Substantia nigra (tissue), 51 donors: ENCODE measurements at places on chromosomes 12 and 14.

- no peak for DNase-seq
Measured at GRCh38 chr12:114163771-114164170, 197.6 kb upstream of the RBM19 start.

DNA sequence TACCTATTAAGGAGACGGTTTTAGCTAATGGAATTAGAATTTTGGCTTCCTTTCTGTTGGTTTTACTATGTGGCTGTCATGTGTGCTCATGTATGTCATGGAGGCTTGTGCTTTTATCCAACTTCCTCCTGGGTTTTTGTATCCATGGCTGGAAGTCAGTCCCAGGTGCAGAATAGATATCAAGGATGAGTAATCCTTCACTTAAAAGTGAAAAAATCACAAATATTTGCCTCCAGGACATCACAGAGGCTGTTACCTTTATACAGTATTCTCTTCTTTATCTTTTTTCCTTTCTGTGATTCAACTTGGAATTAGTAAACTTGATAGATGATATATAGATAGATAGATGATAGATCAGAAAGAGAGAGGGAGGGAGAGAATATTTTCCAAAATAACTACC is 706.8 kb downstream of the GALC start:
- no peak for DNase-seq

DNA sequence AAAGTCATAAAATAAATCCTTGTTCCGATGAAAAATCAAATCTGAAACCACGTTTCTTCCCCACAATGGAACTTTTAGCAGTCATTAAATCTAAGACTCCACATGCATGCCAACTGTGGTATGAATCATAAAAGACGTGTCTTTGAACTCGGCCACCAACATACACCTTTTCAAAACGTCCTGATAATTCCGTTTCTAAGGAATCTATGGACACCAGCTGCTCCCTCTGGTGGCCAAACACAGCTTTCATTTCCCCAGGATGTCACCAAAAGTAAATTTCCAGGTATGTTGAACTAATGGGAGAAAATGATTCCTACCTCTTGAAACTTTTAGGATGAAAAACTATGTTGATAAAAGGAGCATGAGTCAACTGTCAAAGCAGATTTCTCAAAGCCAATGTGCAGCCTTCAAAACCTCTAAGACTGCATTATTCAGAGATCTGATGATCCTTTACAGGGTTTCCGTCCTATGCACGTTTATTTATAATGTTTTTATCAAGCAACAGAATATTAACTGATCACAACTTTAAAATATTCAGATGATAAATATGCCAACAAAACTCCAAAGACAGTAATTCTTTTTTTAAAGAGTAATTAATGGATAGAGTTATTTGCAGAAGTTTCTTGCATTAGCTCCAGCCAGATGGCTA is 96.2 kb downstream of the CIT start:
- peak; percentile 3 for DNase-seq

DNA sequence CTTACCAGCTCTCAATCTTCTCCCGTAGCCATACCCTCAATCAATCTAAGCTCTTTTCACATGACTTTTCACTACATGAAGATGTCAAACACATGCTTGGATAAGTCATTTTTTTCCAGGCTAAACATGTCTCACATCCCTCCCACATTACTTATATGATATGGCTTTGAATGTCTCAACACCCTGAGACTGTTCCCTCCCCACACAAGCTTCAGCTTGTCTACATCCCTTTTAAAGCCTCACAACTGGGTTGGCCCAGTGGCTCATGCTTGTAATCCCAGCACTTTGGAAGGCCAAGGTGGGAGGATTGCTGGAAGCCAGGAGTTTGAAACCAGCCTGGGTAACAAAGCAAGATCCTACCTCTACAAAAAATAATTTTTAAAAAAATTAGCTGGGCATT is 18.5 kb downstream of the ANAPC5 start:
- DNase-seq = no peak

DNA sequence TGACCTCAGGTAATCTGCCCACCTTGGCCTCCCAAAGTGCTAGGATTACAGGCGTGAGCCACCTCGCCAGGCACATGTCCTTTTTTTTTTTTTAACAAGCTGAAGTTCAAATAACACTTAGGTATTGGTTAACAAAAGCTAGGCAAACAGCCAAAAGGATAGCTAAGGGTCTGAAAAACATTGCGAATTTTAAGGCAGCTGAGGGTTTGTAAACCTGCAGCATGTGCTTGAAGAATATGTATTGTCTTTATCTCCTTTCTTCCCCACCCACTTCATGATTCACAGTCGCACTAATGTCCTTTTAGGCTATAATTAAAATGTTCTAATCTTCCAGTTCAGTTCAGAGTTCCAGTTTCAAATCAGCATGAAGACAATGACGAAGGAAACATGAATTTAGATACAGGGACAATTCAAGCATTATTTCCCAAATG is 30.1 kb upstream of the CERS5 start:
- no peak for DNase-seq

GRCh38 chr14:80867091-80867490 is 74.4 kb downstream of the CEP128 start:
- DNase-seq = no peak

GRCh38 chr12:128353301-128353700 is 86.3 kb downstream of the TMEM132C start:
- DNase-seq = no peak

DNA sequence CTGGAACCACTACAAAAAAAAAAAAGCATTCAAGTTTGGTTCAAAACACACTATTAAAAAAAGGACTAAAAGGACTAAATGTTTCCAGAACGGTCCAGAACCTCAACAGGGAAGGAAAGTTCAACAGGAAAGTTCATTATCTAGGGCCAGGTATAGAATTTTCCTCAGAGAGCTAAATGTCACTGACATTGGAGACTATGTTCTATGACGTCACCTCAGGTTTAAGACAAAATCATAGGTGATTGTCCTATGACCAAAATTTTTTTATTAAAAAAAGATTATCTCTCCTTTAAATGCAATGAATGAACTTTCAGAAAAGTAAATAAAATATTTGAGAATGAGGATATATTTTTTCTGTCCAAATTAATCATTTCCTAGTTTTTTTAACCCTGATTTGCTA is 746.7 kb upstream of the USP15 start:
- DNase-seq = no peak

DNA sequence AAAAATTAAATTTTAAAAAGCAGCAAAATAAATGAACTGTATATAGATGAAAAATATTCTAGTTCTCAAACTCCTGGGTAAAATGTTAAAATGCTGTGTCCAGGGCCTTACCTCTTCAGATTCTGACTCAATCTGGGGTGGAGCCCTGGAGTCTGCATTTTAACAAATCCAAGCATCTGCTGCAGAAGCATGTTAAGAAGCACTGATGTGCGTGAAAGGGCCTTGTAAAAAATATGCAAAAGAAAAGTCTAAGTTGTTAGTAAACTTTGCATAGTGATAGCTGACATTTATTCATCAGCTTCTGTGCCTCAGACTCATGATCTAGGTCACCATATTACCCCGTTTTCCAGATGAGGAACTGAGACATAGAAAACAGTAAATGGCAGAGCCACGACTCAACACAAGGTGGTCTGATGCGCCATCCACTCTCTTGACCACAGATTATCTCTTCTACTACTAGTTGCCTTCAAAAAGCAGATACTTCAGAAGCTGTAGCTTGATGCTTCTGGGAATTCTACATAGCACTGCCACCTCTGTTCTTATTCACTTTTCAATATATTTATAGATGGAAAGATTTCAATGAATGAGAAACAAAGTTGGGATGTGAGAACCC is 28.0 kb upstream of the PTCSC3 start:
- no peak for DNase-seq

- no peak for DNase-seq
Measured at GRCh38 chr14:92555465-92556111, 42.0 kb downstream of the RIN3 start.

DNA sequence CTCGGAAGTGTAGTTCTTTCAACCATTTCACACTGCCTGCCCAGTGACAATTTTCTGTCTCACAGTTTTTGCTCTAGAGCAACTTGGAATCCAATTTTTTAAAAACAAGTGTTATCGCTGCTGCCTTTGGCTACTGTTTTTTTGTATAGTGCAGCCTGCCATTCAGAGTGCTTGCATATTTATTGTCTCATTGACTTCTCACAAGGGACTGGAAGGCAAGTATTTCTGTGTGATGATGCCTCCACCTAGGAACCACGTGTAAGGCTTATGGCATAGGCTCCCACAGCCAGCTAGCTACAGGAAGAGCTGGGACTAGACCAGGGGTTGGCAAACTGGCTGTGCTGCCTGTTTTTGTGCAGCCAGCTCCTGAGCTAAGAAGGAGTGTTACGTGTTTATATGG is 903 bp downstream of the PARPBP start:
- DNase-seq = no peak

- no peak for DNase-seq
Measured at GRCh38 chr14:100578552-100578951, 8.7 kb downstream of the BEGAIN start.

DNA sequence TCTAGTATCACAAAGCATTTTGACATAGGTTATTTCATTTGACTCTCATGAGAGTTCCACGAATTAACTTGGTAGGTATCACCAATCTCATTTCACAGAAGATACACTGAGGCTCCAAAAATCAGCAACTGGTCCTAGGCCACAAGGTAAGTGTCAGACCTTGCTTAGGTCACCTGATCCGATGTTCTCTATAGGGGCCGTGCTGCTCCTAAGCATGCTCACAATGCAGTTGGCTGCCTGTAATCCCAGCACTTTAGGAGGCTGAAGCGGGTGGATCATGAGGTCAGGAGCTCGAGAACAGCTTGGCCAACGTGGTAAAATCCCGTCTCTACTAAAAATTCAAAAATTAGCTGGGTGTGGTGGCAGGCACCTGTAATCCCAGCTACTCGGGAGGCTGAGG is 78.7 kb upstream of the FOXN3 start:
- DNase-seq = no peak

GRCh38 chr12:47767216-47767724 is 5.8 kb upstream of the SLC48A1 start:
- DNase-seq = no peak

DNA sequence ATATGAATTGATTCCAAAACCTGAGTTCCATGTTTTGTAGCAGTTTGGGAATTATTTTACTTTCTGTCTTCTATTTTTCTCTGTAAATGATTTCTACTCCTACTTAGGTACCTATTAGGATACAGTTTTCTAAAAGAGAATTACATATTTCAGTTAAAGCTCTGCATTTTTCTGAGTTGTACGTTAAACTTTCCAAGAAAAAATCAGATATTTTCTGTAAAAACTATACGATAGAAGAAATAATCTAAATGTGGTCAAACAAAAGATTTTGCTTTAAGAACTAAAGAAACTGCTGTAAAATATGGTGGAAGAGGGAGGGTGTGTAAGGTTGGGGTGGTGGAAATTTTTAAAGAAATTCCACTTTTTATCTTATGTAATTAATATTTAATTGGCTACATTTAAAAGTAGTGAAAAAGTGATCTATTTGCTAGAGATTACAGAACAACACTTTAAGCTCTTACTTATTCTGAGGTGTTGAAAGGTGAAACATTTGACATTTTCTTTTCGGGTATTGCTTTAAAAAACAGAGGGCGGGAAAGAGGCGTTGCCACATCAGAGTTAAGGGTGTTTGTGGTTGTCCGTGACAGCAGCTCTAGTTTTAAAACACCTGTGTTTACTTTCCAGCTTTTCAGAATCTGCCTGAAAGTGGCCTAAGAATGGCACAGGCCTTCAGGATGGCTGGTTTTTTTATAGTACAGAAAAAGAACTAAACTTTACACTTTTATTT is 187.3 kb downstream of the MIPOL1 start:
- no peak for DNase-seq

DNA sequence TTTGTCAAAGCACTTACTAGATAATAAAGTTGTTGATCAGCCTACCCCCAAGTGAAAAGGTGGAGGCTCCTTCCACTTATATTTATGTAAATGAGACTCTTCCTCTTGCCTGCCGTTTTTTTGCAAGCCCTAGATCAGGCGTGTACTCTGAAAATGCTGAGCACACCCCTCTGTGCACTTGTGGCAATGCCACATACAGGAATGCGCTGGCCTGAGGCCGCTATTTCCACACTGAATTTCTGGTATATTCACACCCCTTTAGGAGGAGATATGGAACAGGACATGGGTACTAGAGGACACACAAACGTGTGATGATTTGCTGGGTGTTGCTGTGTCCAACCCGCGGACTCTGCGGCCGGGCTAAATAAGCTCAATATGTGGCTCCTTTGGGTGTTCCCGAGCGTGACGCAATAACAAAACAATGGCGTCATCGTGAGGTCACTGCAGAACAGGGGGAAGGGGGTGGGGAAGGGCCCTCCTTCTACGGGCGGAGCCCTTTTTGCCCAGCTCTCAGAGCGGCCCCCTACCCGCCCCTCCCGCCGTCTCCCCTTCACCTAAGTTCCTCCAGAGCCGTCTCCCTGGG is 554 bp upstream of the TSPAN31 start:
- DNase-seq = no peak

GRCh38 chr12:104870797-104871196 is 87.3 kb downstream of the SLC41A2 start:
- DNase-seq = no peak

- DNase-seq = no peak
Measured at GRCh38 chr14:98182393-98183055, 1089.5 kb downstream of the BCL11B start.

- DNase-seq = no peak
Measured at GRCh38 chr14:58646479-58646878, 8.7 kb downstream of the DACT1 start.

- peak; percentile 73 for DNase-seq
Measured at GRCh38 chr14:92649934-92650545, 98.4 kb downstream of the LGMN start.

DNA sequence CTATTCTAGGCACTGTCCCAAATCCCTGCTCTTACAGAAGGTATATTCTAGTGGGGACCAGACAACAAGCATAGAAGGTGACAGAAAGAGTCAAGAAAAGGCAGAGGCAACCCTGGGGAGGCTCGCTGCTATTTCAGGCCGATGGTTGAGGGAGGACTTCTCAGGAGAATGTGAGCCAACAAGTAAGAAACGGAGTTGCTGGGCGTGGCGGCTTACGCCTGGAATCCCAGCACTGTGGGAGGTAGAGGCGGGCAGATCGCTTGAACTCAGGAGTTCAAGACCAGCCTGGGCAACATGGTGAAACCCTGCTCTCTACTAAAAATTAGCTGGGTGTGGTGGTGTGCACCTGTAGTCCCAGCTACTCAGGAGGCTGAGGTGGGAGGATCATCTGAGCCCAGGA is 4.7 kb upstream of the GOLGA3 start:
- DNase-seq = no peak

GRCh38 chr12:62192903-62193250 is 67.3 kb upstream of the USP15 start:
- DNase-seq = no peak

GRCh38 chr14:21026274-21026987 is 1.6 kb upstream of the NDRG2 start:
- peak; percentile 83 for DNase-seq

- no peak for DNase-seq
Measured at GRCh38 chr12:92162079-92162478, 16.4 kb upstream of the BTG1 start.
